ENCODE measurements at places on chromosomes 1 and 21.

DNA sequence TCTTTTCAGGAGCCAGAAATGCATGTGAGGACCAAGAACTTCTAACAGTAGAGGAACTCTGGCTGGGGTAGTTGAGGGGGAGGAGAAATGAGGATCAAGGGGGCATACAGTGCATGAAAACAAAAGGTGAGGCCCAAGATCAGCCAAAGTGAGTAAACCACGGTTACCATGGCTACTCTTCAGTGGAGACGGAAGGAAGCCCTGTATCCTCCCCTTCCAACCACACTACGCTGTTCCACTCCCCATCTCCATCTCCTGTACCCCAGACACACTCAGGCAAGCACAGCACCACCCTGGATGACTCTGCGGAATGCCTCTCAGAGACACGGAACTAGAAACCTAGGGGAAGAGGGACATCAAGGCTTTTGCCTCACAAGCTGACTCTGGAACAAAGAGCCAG, 157.6 kb upstream of the CAMK1G start:
- DNase-seq: no peak

DNA sequence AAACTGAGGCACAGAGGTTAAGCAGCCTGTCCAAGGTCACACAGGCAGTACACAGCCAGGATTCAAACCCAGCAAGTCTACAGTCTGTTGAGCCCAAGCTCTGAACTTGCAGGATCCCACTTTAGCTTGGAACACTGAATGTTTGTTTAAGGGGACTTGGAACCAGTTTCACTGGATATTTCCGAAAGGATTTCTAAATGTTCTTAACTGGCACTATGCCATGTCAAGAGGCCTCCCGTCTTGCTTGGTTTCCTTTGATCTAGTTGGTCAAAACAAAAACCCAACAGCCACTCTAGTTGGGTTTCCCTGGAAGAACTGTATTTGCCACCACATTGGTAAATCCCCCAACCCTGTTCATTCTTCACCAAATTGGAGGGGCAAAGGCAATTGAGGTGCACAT, 317.6 kb upstream of the KAZN start:
- DNase-seq: no peak

GRCh38 chr1:60949154-60949825, 133.1 kb upstream of the NFIA start:
- DNase-seq: no peak

DNA sequence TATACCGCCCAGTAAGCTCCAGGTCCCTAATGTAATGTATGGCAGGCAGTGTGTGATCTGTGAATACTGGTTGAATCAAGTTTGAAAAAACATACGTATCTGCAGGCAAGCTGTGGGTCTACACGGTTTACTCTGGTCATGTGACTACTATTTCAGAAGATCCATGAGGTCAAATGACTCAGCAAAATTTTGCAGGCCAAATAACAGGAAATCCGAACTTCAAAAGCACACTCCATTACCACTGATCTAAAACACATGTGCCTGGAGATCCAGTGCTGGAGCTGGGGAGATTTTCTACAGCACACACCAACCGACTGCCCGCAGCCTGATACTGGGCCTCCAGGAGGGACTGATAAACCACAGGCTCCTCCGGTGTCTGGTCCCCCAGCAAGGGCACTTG, 64.5 kb upstream of the SLC44A3 start:
- DNase-seq: no peak

Measured in stimulated activated CD8-positive, alpha-beta memory T cell treated with anti-CD3 and anti-CD28 coated beads, Interleukin-15, amount 100 ng/mL, for 1 hour (primary cell).